Activated CD8-positive, alpha-beta T cell treated with anti-CD3 and anti-CD28 coated beads, Interleukin-2, amount 10 ng/mL, durations not matched to agents 7 days and 5 days (primary cell): ENCODE measurements at places on chromosomes 4 and X. TPM values are rescaled to one million over a fixed set of nuclear protein-coding genes. Genes with fewer than 3 reads are reported as not detected.

GRCh38 chrX:139559383-139560042 lies 29.0 kb downstream of the F9 start:
- peak; percentile 30 for DNase-seq
- H3K4me3 ChIP-seq: no peak overlapping the region
- H3K27ac ChIP-seq: no peak overlapping the region
- peaks cover 3% of the 10 kb centered on the region for H3K4me1 ChIP-seq
- H3K27me3 ChIP-seq: no peaks in the 10 kb centered on the region
- no peaks in the 10 kb centered on the region for H3K36me3 ChIP-seq

DNA sequence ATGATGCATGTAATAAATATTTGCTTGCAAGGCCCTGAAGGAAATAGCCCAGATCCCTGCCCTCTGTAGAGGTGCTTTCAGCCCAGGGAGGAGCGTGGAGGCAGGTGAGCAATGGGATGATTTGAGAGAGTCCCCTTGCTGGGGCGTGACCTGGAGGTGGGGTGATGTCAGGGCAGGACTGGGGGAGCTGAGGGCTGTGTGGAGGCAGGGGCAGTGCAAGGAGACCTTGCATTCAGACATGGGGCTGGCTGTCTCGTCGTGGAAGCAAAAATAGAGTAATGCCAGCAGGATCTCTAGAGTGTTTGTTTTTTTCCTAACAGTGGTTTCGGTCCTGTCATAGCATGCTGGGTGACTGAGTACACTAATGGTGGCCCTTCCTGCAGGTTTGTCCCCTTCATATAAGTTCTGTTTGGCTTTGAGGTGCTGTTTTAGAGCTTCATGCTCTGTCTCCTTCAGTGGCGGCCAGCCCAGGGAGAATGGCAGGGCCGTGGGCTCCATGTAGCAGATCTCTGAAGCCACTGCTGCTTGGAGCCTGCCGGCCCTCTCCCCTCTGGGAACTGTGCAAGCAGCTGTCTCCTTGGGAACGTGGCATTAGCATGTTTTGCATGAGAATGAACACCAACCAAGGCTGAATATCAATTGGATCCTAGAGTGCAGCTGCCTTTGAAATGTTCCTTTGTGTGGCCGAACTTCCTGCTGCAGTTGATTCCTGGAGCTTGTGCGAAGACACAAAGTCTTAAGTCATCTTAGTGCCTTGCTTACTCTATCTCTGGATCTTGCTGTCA lies 39.3 kb upstream of the CLDN34 start:
- no peaks in the 10 kb centered on the region for H3K36me3 ChIP-seq
- no peaks in the 10 kb centered on the region for H3K4me1 ChIP-seq
- no peak for DNase-seq
- H3K27me3 ChIP-seq: peaks cover 4% of the 10 kb centered on the region
- H3K27ac ChIP-seq: no peak overlapping the region
- H3K4me3 ChIP-seq: no peak overlapping the region

DNA sequence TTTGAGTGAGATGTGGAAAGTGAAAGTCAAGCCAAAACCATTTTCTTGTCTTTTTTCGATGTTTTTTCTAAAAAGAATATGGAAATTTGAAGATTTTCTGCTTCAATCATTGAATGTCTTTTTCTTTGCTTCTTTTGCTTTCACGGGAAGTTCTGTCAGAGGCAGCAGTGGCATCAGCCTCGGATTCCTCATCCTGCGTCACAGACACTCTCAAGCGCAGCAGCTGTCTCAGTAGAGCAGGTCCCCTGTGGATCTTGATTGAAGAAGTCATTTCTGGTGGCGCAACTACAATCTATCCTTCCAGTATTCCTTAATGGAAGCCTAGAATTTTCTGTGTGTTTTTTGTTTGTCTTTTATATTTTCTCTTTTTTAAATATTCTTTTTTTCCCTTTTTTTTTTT lies 52.7 kb upstream of the NEIL3 start:
- no peaks in the 10 kb centered on the region for H3K4me1 ChIP-seq
- H3K27ac ChIP-seq: no peak overlapping the region
- peaks cover 4% of the 10 kb centered on the region for H3K27me3 ChIP-seq
- H3K36me3 ChIP-seq: no peaks in the 10 kb centered on the region

DNA sequence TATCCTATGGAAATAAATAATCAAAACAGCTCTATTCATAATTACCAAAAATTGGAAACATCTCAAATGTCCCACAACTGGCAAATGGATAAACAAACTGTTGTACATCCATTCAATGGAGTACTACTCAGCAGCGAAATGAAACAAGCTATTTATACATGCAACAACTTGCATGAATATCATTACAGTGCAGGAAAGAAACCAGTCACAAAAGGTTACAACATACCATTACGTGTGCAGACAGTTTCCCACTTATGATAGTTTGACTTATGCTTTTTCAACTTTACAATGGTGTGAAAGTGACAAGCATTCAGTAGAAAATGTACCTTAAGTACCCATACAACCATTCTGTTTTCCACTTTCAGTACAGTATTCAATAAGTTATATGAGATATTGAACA lies 82.3 kb downstream of the NEK1 start:
- H3K4me3 ChIP-seq: no peak overlapping the region
- no peaks in the 10 kb centered on the region for H3K27me3 ChIP-seq
- peaks cover 17% of the 10 kb centered on the region for H3K36me3 ChIP-seq
- DNase-seq: no peak

GRCh38 chr4:88999392-88999930 lies 57.5 kb downstream of the FAM13A start:
- H3K27me3 ChIP-seq: peaks cover 2% of the 10 kb centered on the region
- H3K27ac ChIP-seq: no peak overlapping the region
- DNase-seq: no peak
- H3K4me3 ChIP-seq: no peak overlapping the region

DNA sequence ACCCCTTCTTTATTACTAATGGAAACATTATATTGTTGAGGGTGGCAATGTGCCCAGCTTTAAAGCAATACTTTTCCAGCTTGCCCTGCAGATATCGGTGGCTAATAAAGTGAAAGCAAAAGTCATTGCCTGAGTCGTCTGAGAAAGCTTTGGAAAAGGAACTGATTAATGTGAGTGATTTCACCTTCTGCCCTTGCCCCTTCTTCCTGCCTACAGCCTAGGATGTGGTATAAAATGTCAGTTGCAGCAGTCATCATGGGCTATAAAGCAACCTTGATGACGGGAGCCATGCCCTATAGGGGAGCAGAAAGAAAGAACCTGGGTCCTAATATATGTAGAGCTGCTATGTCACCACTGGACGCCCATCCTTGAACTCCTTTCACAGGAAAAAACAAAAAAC lies 132.4 kb upstream of the USP9X start:
- H3K36me3 ChIP-seq: peaks cover 9% of the 10 kb centered on the region
- no peaks in the 10 kb centered on the region for H3K27me3 ChIP-seq
- peak; percentile 33 for DNase-seq
- H3K27ac ChIP-seq: peak overlapping the region; percentile 87

DNA sequence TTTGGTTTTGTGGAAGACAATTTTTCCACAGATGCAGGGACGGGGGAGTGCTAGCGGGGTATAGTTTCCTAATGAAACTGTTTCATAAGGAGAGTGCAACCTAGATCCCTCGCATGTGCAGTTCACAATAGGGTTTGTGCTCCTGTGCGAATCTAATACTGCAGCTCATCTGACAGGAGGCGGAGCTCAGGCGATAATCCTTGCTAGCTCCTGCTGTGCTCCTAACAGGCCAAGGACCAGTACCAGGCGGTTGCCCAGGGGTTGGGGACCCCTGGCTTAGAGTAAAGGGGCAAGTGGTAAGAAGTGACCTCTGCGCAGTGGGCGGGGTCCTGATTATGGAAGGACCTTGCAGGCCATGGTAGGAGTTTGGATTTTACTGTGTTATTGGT lies 3.8 kb downstream of the SCML1 start:
- no peak overlapping the region for H3K27ac ChIP-seq
- H3K36me3 ChIP-seq: no peaks in the 10 kb centered on the region
- DNase-seq: no peak

GRCh38 chr4:99826016-99826415 lies 9.4 kb downstream of the DAPP1 start:
- no peak overlapping the region for H3K4me3 ChIP-seq
- peaks cover 19% of the 10 kb centered on the region for H3K36me3 ChIP-seq
- DNase-seq: no peak
- H3K4me1 ChIP-seq: peaks cover 20% of the 10 kb centered on the region

DNA sequence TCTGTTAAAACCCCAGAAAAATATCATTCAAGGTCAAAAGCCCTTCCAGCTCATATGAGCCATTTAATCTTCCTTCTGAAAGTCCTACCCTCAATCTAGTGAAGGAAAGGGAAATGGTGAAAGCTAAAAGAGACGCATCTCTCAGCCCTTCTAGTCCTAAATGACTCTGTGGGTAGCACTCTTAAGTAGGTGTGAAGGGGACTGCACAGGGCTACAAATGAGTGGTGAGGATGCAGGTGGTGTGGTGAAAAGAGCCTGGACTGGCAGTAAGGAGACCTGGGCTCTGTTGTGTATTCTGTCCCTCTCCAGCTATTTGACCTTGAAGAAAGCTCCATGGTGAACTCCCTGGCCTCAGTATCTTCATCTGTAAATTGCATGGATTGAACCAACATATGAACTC lies 671.8 kb upstream of the DIPK2B start:
- H3K4me3 ChIP-seq: no peak overlapping the region
- DNase-seq: no peak
- no peaks in the 10 kb centered on the region for H3K4me1 ChIP-seq
- H3K36me3 ChIP-seq: no peaks in the 10 kb centered on the region
- no peaks in the 10 kb centered on the region for H3K27me3 ChIP-seq

GRCh38 chr4:85741921-85742591 lies 267.1 kb downstream of the ARHGAP24 start:
- H3K4me1 ChIP-seq: no peaks in the 10 kb centered on the region
- no peaks in the 10 kb centered on the region for H3K27me3 ChIP-seq
- no peak for DNase-seq

GRCh38 chr4:95251568-95251967 lies 297.2 kb downstream of the UNC5C start:
- no peak for DNase-seq
- H3K27ac ChIP-seq: no peak overlapping the region
- no peaks in the 10 kb centered on the region for H3K4me1 ChIP-seq
- no peaks in the 10 kb centered on the region for H3K36me3 ChIP-seq

GRCh38 chrX:100048156-100048555 lies 361.9 kb downstream of the PCDH19 start:
- H3K4me1 ChIP-seq: no peaks in the 10 kb centered on the region
- no peak for DNase-seq
- H3K4me3 ChIP-seq: no peak overlapping the region
- no peaks in the 10 kb centered on the region for H3K36me3 ChIP-seq

DNA sequence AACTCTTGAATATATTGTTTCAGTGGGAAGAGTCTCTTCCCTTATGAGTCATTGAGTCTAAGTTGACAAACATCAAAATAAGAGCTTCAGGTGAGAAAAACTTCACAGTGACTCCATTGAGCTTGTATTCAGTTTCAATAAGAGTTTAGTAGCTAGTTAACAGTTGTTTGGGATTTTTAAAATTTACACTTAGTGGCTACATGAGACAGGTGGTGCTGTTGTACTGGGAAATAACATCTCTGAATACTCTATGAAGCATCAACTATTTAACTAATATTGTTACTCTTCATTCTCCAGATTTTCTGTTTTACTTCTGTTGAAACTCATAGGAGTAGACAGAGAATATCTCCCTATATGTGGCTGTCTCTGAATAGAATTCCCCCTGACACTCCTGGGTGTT lies 1609.1 kb downstream of the C4orf33 start:
- no peaks in the 10 kb centered on the region for H3K36me3 ChIP-seq
- H3K27me3 ChIP-seq: no peaks in the 10 kb centered on the region
- H3K27ac ChIP-seq: no peak overlapping the region
- no peak for DNase-seq
- no peaks in the 10 kb centered on the region for H3K4me1 ChIP-seq
- no peak overlapping the region for H3K4me3 ChIP-seq

DNA sequence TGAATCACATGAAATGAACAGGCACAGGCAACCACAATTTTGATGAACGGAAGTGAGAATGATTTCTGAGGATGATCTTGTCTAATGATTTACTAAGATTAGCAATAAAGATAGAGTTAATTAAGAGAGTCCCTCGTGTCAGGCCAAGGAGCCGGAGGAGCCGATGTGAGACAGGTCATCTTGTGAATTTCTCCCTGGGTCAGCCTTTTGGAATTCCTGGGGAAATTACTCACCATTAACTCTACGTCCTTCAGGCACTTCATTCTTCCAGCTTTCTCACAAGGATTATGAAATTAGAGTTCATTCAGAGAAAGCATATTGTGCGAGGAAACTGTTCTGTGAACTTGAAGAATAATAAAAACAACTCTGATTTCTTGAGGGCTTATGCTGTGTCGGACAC lies 86.7 kb downstream of the PSAPL1 start:
- peaks cover 7% of the 10 kb centered on the region for H3K27me3 ChIP-seq
- no peak overlapping the region for H3K4me3 ChIP-seq
- H3K36me3 ChIP-seq: no peaks in the 10 kb centered on the region
- no peak for DNase-seq
- H3K27ac ChIP-seq: no peak overlapping the region

DNA sequence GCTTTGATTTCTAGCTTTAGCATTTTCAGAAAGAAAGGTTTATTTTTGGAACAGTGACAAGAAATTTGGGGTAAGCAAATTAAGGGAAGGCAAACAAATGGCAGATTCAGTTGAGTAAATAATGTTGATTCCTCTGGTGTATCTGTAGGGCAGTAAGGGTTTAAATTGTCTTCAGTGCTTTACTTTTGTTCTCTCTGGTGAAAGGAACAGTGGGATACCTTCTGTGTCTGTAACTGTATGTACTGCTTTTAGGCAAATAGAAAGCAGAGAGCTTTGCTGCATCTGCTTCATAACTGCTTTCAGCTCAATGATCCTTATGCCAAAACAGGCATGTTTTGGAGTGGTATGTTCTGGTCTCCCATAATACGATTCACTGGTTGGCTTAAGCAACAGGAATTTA lies 932.1 kb upstream of the SLIT2 start:
- H3K36me3 ChIP-seq: no peaks in the 10 kb centered on the region
- H3K4me1 ChIP-seq: no peaks in the 10 kb centered on the region
- no peak overlapping the region for H3K4me3 ChIP-seq
- DNase-seq: no peak
- no peaks in the 10 kb centered on the region for H3K27me3 ChIP-seq
- H3K27ac ChIP-seq: no peak overlapping the region

- DNase-seq: peak; percentile 83
- peak within 1 kb of the TSS; percentile 80 for H3K4me3 ChIP-seq
- H3K4me1 ChIP-seq: peaks cover 32% of the 10 kb centered on the region
- H3K27me3 ChIP-seq: peaks cover 12% of the 10 kb centered on the region
Measured at GRCh38 chrX:119235872-119236622, at the start of gene PGRMC1. PGRMC1 (plus strand) TSS chrX:119236285; CDS start chrX:119236364, 79 bp downstream.

RASL11B gene
- total RNA-seq: not detected

ZNF630 gene
- total RNA-seq: 1.6 TPM

SEL1L3 gene
- total RNA-seq: 62.3 TPM

WAS gene
- total RNA-seq: 134 TPM

NAA11 gene
- not detected for total RNA-seq

CFI gene
- not detected for total RNA-seq

COL4A6 gene
- not detected for total RNA-seq

NUP62CL gene
- 1.5 TPM for total RNA-seq

RBM46 gene
- not detected for total RNA-seq

NOX1 gene
- total RNA-seq: not detected
